Sigmoid colon (tissue), 7 donors: ENCODE measurements at places on chromosomes 13 and 19.

- DNase-seq: no peak
These were observed 27.5 kb downstream of the CERS1 start for GRCh38 chr19:18868380-18869022.

DNA sequence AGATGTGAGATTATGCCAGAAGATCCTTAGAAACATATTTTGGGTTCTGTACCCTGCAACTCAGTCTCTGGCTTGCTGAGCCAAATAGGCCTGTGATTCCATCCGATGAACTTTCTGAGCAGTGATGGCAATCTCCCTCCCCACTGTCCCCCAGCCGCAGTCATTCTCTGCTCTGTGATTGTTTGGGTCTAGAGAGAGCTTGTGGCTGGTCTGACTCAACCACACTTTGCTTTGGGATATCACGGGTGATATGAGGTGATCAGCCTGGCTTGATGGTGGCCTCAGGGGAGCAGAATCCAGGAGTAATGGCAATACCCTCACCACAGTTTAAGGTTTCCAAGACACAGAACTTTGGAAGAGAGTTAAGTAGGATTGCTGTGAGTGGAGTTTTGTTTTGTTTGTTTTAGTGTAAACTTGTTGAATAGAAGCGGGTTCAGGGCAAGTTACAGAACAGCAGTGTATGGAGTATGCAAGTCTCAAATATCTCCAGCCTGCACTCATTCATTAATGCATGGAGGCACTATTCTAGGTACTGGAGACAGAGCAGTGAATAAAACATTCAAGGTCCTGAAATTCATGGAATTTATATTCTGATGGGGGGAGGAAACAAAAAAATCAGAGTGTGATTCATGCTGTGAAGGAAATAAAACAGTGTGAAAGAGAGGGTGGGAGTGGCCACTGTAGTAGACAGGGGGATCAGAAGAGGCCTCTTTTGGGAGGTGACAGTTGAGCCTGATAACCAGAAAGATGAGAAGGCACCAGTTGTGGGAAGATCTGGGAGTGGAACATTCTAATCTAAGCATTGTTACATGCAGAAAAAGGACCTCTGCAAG lies 5.3 kb downstream of the SAMD4B start:
- DNase-seq: no peak

- DNase-seq: no peak
These were observed 13.5 kb downstream of the ERICH4 start for GRCh38 chr19:41456342-41456918.

DNA sequence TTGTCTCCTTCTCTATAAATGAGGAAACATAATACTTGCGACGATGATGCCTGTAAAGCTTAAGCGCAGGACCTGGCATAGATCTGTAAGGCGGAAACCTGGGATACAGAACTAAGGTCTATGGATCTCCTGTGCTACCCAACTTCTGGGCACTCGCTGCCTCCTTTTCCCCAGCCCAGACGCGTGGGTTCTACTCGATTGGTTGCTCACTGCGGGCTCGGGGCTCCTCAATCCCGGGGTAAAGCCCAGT lies 615 bp upstream of the PSMC4 start:
- DNase-seq: no peak
